ENCODE measurements at places on chromosomes 2 and 18.

DNA sequence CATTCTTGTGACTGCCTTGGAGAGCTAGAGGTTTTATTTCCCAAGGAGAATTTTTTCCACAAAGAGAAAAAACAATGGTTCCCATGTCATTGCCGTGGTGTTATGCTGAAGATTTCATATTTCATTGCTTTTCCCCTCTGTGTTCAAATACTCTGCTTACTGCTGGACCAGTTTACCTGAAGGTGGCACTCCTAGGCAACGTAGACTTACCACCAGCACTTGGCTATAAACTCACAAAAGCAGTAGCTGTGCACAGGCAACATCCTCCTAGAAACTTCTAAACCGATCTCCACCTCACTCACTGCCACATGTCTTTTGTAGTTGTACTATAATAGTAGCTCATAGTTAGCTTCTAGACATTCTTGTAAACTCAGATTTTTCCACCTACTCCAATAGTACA is 1319.7 kb upstream of the CRIM1 start:
- DNase-seq = no peak

DNA sequence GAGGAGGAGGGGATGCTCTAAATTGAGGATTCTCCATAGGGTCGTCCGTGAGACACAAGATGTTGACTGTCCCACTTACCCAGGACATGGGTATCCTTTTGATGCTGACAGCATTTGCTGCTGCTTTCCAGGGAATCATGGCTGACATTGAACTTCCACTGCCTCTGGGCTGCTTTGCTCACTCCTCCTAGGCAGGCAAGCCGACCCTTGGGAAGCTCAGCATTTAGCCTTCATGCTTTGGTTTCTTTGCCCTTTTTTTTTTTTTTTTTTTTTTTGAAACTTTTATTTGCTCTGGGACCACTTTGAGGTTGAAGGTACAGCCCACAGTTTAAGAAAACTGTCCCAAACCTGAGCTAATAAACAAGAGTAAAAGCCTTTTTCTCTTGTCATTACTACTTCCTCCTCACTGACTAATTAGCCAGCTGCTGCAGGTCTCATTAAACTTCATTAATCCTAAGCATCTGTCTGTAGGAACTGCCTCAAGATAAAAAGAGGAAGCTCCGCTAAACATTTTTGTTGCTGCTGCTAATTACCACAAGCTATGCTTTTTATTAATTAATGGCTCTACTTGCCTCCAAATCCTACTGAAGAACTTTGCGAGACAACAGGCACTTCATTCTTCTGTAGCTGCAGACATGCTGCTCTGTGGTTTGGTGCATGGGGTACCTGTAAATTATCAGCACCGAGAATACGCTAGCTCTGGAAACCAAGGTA is 125.4 kb downstream of the SPTBN1 start:
- no peak for DNase-seq

GRCh38 chr2:216478151-216478550 is 20.5 kb upstream of the RPL37A start:
- DNase-seq = no peak

GRCh38 chr2:223954401-223954800 is 2.9 kb upstream of the MRPL44 start:
- DNase-seq = no peak

GRCh38 chr2:101409699-101410098 is 22.4 kb upstream of the CREG2 start:
- no peak for DNase-seq

GRCh38 chr2:86035376-86035882 is 70.3 kb downstream of the POLR1A start:
- DNase-seq = no peak

GRCh38 chr18:63073481-63073880 is 246.1 kb downstream of the BCL2 start:
- no peak for DNase-seq

- no peak for DNase-seq
Observed at GRCh38 chr2:176566961-176567360, 297.7 kb downstream of the MTX2 start.

DNA sequence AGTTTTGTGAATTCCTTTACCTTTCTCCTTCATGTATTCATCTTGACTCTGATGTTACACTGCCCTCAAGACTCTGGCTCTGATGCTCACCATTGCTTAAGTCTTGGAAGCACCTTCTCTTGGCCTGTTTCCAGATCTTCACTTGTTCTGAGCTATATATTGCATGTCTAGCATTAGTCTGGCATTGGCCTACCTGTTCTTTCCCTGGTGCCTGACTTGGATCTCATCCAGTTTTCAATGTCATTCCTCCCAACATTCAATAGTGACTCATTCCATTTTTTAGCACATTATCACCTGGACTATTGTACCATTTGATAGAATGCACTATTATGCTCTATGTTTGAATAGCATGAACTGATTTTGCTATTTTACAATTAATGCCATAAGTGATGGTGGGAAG is 127.3 kb upstream of the NYAP2 start:
- DNase-seq = no peak

GRCh38 chr2:227789803-227790202 is 23.8 kb upstream of the CCL20 start:
- DNase-seq = no peak

DNA sequence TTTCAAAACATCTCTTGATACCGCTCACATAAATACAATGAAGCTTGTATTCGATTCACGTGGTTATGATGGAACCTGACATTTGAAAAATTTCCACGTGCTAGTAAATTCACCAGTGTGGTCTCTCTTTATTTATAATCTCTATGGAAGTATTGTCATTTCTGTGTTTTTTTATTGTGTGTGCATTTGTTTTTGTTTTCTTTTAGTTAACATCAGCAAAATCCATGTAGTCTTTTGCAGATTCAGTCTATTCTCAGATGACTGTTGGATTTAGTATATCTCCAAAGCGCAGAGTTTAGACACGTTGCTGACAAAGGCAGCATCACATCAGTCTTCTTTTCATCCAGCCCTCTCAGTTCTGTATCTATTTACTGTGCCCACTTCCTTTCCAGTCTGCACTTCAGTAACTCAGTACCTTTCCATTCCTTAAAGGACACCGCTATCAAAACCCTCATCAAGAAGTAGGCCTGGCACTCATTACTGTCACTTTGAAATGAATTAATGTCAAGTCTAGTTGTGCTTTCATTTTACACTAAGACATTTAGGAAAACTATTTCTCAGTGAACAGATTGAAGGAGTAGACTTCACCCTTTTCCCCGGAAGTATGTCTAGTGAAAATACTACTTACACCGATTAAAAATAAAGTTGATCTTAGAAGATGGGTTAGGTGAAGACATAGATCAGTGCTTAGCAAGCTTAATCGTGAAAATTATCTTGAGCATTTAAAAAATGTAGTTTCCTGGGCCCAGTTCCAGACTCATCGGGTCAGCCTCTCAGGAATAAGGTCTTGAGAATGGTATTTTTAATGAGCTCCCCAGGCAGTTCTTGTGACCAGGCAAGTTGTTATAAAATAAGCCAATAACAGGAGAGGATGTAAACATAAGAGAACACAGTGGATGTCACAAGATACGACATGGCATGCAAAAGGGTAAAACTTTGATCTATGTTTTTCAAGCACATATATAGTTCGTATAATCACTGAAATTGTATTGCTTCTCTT is 506.8 kb upstream of the ZEB2 start:
- no peak for DNase-seq

DNA sequence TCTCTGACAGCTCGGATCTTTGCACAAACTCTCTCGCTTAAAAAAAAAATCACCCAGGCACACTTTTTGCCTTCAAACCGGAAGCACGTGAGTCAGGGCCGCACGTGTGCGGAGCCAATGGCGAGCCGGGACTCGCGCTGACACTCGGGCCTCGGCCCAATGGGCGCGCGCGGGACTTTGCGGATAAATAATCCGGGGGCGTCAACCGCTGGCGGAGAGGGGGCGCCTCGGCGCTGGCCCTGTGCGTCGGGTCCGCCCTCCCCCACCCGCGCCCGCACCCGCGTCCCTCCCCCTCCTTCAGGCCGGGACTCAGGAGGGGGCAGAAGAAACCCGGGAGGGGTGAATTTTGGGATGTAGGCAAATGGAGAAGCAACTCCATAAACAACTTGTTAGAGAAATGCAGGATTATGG is 319 bp upstream of the EN1 start:
- DNase-seq = no peak

DNA sequence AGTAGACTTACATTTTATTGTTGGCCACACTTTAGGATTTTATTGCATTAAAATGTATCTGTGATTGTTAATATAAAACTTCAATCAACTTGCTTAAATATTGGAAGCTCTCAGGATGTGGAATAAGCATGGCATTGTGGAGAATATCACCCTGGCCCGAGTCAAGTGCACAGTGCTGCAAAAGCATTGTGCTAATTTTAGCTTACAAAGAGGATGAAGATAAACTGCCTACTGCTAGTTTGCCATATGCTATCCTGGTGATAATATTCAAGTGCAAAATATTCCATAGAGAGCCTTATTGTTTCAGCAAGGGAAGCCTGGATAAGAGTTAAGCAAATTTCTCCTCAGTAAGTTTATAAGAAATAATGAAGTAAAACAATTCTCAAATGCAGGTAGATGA is 54.5 kb downstream of the MEIS1 start:
- DNase-seq = no peak

GRCh38 chr2:241437179-241437578 is 71.2 kb downstream of the STK25 start:
- no peak for DNase-seq

DNA sequence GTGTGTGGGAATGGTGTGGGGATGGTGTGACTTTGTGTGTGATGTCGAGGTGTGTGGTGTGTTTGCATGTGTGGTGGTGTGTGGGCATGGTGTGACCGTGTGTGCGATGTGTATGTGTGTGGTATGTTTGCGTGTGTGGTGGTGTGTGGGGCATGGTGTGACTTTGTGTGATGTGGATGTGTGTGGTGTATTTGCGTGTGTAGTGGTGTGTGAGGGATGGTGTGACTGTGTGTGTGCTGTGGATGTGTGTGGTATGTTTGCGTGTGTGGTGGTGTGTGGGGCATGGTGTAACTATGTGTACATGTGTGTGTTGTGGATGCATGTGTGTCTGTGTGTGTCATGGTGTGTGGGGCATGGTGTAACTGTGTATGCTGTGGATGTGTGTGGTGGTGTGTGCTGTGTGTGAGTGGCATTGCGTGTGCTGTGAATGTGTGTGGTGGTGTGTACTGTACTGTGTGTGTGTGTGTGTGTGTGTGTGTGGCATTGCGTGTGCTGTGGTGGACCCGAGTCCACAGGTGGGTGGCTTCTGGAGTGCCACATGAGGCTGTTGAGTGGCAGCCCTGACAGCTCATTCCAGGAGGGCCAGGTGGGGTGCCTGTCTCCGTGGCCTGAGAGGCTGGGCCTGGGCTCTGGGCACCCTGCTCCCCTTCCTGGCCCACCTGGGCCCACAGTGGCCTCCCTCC is 14.7 kb downstream of the ODC1 start:
- DNase-seq = no peak

- DNase-seq = no peak
Observed at GRCh38 chr18:74064510-74064909, 83.1 kb downstream of the FBXO15 start.

DNA sequence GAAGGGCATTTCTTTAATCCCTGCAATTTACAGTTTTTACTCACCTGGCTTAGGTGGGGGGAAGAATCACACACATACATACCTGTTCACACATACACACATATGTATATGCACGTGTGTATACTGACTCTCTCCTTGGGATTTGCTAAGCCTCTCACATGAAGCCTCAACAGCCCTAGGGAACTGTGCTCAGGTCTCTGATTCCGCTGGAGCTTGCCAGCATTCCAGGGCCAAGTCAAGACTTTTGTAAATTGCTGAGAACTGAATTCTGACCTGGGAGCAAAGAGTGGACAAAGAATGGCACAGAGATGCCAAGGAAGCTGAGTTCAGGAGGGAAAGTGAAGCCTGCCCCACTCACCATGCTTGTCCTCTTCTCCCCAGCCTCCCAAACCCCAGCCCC is 177.3 kb downstream of the TMEM247 start:
- no peak for DNase-seq

DNA sequence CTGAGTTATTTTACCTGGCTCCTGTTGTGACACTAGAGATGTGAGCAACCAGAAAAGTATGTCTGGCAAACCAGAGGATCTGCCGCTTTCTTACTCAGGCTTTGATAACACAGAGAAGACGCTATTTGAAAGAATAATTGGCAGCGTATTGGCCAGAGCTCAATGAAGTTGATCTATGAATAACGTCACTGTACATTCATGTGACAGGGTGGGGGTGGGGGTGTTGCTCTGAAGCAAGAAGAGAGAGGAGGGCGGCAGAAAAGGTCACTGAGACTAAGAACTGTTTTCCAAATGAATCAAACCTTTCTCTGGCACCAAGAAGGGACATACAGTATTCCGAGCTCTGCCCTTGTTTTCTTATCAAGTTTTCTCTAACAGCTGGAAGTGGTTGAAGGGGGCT is 1.7 kb upstream of the ONECUT2 start:
- no peak for DNase-seq

- DNase-seq = no peak
Observed at GRCh38 chr2:75563591-75563990, 2.9 kb upstream of the EVA1A start.

GRCh38 chr2:239358062-239358754 is 42.6 kb downstream of the HDAC4 start:
- DNase-seq = no peak

DNA sequence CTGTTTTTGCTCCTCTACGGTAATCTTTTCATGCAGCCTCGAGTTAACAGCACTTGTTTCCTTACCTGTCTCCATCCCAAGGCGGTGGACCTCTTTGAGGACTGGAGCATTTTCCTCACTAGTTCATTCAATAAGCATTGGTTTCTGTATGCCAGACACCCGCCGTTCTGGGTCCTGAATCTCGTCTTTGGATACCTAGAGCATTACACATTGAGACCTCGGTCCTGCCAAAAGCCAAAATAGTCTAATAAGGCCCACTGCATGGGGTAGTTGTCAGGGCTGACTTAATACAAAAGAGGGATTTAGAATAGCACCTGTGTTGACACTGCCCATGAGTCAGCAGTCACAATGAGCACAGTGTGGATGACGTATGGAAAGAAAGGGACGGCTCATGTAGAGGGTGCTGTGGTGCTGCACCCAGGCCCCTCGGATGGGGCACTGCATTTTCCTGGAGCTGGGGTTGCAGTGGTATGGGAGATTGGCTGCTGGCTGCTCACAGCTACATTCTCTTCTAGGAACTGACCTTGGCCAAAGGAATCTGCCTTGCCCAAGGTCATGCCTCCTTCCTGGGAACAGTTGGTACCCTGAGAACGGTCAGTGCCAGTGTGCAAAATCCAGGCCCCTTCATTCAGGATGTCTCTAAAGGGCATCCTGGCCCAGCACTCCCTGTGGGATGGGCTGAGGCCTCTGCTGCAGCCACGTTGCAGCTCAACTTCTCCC is 126.9 kb upstream of the NCK2 start:
- DNase-seq = no peak

Measured in activated T-helper 1 cell treated with anti-CD3 and anti-CD28 coated beads, Interleukin-2, amount 50 U/mL, for 16 hours (primary cell).